HT-29 (cell line): ENCODE measurements at places on chromosomes 6 and 20. TPM values are rescaled to one million over a fixed set of nuclear protein-coding genes. Genes with fewer than 3 reads are reported as not detected.

DNA sequence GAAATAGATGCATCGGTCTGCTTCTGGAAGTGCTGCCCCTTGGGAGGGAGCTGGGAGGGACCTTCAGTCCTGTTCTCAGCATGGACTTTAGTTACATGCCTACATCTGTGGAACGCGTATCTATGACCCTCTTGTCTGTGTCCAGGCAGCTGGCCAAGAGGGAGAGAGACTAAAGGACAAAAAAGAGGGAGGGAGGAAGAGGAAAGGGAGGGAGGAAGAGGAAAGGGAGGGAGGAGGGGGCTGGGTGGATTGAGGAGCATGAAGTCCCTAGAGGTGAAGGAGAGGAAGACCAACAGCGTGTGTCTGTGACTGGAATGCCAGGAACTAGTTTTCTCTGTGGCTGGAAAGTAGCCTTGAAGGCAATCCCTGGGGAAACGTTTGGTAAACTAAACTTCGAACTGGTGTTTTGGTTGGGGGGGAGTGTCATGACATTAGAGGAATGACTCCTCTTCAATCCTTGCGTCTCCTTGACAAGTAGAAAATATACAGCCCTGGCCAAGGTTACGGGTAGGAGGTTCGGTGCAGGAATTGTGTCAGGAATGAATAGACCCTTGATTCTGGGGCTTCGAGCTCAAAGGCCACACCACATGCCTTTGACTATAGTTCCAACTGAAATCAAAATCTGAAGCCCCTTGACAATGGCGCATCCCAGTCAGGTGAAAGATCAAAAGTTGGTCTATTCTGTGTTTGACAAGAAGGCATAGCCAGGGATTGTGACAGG, 52.0 kb upstream of the PLEKHG1 start:
- DNase-seq, result no peak

DNA sequence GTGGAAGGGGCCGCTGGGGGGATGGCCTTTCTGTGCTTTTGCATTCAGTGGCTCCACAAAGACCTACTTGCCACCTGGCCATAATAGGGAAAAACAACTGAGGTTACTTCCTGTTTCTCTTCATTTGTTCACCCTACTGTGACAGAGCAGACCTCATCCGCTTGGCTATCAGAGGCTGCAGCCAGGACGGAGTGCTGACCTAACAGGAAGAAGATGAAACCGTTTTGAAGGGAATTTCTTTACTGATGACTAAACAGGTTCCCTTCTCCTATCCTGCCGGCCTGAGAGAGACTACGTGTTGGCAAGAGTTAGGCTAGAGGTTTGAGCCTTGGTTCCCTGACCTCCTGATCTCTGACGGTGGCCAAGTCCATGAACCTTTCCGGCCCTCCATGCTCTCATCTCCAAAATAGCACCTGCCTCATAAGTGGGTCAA, 21.3 kb downstream of the PRR18 start:
- DNase-seq, result no peak

DNA sequence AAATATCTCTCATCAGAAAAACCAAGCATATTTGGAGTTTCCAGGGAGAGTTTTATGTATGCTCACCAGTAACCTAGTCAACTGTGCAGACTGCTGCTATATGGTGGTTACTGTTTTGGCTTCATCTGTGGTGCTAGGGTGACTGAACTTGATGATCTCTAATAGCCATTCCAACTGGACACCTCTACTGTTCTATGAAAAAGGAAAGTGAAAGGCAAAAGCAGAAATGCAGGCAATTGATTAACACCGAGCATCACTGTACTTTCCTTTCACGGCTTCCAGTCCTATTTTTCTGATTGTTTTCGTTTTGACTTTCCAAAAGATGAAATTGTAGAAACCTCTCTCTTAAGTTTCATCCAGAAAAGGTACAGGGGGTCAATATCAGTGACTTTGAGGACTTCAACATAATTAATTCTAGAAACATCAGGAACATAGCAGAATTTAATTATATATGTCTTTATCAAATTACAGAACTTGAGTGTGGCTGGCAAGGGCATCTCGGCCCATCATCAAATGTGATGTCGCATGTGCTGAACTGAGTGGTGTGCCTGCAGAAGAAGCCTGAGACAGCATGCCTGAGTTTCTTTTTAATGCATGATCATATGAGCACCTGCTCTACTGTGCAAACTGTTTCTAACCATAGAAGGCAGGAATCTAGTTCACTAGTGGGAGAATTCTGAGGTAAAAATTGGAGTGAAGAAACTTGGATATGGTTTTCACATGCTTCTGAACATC, 464.3 kb upstream of the FLRT3 start:
- no peak for DNase-seq

- peak; percentile 33 for DNase-seq
Observed at GRCh38 chr20:6395695-6396094, 272.9 kb upstream of the FERMT1 start.

GRCh38 chr20:18977441-18977840, 163.9 kb downstream of the SCP2D1 start:
- DNase-seq, result no peak

GRCh38 chr6:166772518-166772917, 145.5 kb upstream of the RPS6KA2 start:
- no peak for DNase-seq

- DNase-seq, result peak; percentile 44
Observed at GRCh38 chr20:33673410-33674293, 576 bp downstream of the NECAB3 start.

DNA sequence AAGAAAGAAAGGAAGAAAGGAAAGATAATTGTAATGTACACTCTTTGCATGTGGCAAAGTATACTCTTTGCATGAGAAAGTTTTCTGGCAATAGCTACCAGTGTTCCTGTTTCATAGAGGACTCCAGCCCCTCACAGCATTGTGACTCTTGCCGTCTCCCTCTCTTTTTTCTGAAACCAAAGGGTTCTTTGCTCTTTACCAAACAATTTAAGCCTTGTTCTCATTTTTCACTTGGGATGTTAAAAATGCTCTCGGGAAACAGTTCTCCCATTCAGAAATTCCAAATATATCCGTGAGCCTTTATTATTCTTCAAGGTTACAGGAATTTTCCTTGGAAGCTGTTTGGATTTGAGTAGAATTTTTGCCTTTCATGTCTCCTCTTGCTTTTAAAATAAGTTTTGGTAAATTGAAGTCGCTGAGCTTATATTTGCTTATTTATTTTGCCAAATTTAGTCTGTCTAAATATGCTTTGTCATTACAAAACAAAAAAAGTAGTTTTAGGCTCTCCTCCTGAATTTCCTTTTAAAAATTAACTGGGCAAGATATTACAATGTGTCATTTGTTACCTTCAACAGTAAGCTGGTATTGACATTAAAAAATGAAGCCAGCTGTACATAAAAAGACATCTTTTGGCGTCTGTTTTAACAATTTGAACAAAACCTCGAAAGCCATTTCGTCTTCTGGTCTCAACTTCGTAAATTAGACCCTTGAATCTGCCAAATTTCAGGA, 103.8 kb upstream of the ARMC2 start:
- no peak for DNase-seq

DNA sequence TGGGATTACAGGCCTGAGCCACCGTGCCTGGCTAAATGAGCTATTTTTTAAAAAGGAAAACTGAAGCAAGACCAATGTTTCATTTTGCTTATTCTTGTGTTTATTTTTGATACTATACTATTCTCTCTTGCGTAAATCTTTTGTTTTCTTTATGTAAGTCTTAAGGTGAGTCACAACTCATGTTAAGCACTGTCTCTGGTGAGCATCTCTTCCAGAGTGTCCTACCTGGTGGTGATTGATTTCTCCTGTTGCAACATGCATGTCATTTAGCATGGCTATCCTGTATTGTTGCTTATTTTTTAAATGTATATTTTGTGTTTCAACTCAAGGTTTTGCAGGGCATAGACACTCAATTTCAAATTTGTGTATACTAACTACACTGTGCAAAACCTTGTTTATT, 336.0 kb downstream of the RFPL4B start:
- no peak for DNase-seq

DNA sequence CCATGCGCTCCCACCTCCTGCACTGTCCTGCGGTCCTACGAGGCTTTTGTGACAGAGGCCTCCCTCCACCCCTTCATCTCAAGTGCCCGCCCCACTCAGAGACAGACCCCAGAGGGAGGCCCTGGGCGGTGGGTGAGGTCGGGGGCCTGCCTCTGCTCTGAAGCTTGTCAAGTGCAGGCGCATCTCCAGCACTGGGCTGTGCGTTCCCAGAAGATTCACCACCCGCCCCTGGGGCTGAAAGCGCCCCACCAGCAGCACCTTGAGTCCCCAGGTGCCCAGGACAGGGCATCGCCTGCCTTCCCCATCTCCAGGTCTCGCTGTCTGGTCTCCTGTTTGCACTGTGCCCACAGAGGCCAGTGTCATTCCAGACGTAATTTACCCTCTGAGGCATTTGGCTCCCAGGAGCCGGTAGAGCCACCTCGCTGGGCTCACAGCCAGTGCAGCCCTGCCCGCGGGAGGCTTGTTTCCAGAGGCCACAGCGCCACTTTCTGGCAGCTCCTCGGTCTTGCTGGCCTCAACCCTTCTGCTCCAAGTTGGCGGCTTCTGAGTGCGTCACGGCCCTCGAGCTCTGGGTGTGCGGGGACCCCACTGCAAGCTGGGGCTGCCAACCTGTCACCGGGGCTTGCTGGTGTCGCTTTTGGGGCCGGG, 191.1 kb downstream of the TAF4 start:
- peak; percentile 49 for DNase-seq

DNA sequence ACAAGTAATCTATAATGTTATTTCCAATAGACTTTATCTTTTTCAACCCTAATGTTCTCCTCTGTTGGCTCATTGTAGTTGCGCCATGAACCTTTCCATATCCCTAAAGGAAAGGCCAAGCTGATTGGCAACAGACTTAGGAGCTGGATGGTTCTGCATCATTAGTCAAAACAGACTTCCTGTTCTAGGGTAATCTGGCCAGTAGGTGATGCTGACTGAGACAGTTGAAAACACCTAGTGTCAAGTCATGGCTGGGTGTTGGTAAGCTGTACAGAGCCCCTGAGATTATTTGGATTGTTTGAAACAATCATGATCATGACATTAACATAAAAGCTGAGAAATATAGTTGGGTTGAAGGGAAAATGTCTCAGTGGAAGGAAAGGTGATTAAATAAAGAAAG, 231.4 kb downstream of the PHACTR1 start:
- DNase-seq, result no peak

- DNase-seq, result no peak
Observed at GRCh38 chr20:23047001-23047737, 2.3 kb downstream of the THBD start.

DNA sequence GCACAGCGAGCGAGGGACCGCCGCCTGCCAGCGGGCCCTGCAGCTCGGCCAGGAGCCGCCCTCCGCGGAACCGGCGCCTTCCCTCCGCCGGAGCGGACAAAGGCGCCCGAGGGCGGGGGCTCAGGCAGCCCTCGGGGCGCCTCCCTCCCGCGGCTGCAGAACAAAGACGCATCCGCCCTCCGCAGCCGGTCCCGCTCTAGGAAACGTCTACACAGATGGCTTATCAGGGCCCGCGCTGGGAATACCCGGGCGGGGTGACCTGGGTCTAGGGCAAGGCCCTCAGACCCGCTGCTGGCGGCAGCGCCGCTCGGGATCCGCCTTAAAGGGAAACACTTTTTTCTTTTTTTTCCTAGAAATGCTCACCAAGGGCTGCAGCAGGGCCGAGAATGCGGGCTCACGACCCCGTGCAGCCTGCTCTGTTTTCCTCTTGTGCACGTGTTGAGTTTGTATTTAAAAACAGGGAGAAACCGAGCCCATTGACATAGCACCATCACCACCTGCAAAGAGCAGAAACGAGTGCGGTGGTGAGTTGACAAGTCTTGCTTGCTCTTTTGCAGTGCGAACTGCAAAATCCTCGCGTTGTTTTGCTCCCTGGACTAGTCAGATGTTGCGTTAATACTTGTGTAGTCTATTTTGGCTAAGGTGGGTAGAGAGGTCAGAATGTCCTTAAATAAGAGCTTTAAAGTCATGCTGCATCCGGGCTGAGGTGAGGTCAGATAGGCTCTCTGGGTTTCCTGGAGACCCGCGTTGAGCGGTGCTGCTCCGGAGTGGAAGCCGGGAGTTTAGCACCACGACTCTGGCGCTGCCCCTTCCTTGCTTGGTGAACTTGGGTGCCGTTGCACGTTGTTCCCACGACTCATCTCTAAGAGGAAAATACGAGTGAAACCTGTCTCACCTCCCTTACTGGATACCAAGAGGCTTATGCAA, 1.1 kb upstream of the RPS6KA2 start:
- DNase-seq, result peak; percentile 49

DNA sequence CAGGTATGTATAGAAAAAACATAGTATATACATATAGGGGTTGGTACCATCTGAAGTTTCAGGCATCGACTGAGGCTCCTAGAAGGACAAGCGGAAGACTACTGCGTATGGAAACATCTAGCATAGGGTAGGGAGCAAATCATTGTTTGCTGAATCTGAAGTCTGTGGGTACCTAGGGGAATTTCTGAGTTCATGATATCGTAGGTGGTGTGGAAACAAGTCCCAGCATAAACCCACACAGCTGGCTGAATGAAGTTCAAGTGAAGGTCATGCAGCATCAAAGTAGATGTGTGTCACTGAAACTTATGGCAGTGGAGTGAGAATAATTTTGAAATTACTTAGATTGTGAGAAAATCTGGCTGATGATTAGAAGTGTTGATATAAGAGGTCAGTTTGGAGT, 39.4 kb downstream of the MAP7 start:
- DNase-seq, result no peak

DNA sequence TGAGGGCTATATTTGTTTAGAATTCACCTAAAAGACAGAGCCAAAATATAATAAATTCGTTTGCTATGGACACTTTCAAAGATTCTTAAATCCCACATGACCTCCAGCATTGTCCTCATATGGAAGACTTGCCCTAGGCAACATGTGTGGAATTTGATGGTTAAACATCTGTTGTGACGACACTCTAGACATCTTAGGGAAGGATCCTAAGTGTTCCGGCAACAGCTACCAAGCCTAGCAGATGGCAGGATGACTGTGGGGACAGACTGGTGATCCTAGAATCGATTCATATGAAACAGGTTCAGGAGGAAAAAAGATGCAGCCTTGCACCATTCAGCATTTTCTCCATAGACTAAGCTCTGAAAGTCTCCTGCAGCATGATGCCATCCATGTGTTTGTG, 77.6 kb upstream of the BACH2 start:
- no peak for DNase-seq

GRCh38 chr6:167668754-167669552, 157.8 kb upstream of the AFDN start:
- no peak for DNase-seq

Gene PI16
- 0.29 TPM in 1 of 2 replicates, not detected in the other for total RNA-seq

Gene NFATC2
- 0.51 and 0.57 TPM in 2 replicates for total RNA-seq

Gene DSTN
- 91.7 and 98.4 TPM in 2 replicates for total RNA-seq

Gene CCN2
- total RNA-seq, result 29.2 and 32.8 TPM in 2 replicates

Gene DZANK1
- total RNA-seq, result 0.83 and 1.5 TPM in 2 replicates

Gene NMBR
- not detected in 2 replicates for total RNA-seq

Gene TMEM30A
- total RNA-seq, result 32.3 and 33.6 TPM in 2 replicates

Gene RSPH9
- total RNA-seq, result not detected in 2 replicates

Gene PTPRT
- total RNA-seq, result not detected in 2 replicates
